ENCODE measurements at places on chromosomes 1 and 21. TPM values are rescaled to one million over a fixed set of nuclear protein-coding genes. Genes with fewer than 3 reads are reported as not detected.

DNA sequence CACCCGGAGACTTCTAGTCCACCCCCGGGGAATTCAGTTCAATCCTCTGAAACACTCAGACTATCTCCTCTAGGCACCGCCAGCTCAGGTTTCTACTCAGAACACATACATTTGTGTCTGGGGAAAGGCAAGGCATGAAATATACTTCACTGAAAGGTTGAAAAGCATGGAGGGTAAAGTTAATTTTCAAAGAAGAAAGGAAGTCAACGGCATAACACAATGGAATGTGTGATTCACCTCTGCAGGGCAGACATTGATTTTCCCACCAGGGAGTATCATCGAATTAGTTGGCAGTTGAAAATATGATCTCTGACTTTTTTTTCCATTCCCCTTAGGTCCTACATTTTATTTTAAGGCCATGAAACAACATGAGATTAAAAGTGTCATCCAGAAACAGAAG lies 669.4 kb downstream of the SMYD3 start:
- no peak overlapping the region for H3K4me3 ChIP-seq
- no peak for DNase-seq
- no peaks in the 10 kb centered on the region for H3K27me3 ChIP-seq

The ZYG11A gene
- total RNA-seq = 0.12 TPM

GRCh38 chr1:232170909-232171308 lies 459.0 kb downstream of the SIPA1L2 start:
- H3K36me3 ChIP-seq = no peaks in the 10 kb centered on the region
- no peaks in the 10 kb centered on the region for H3K4me1 ChIP-seq
- H3K4me3 ChIP-seq = no peak overlapping the region
- H3K27ac ChIP-seq = no peak overlapping the region
- no peaks in the 10 kb centered on the region for H3K27me3 ChIP-seq

The BGLAP gene
- 0.99 TPM for total RNA-seq

GRCh38 chr1:160707236-160708064 lies 4.2 kb downstream of the CD48 start:
- no peak overlapping the region for H3K4me3 ChIP-seq
- peaks cover 6% of the 10 kb centered on the region for H3K27me3 ChIP-seq
- H3K36me3 ChIP-seq = no peaks in the 10 kb centered on the region

DNA sequence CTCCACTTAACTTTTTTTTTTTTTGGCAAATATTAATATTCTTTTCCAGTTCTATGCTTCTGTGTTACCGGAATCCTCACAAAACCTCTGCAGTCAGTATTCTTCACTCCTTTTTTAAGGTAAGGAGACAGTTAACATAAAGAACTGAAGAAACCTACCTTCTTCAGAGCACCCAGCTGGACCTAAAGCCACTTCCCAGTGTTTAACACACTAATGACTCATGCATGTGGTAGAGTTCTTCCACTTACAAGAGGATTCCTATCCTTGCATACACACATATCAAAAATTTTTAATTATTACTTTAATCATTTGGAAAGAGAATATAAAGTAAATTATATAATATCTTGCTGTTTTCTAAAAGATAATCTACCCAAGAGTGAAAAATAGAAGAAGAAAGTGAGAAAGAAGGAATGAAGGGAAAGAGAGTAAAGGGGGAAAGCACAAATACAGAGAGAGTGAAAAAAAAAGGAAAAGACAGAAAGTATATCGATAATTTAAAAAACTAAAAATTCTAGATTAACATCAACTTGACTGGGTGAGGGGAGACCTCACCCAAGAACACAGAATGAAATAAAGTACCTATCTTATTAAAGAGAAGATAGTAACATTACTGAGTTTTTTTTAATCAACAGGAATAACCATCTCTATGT lies 54.9 kb downstream of the ENAH start:
- H3K27me3 ChIP-seq = no peaks in the 10 kb centered on the region
- no peak for DNase-seq
- H3K27ac ChIP-seq = no peak overlapping the region
- no peaks in the 10 kb centered on the region for H3K36me3 ChIP-seq
- peaks cover 10% of the 10 kb centered on the region for H3K4me1 ChIP-seq
- H3K4me3 ChIP-seq = no peak overlapping the region
